ENCODE measurements at places on chromosomes 6 and 20.

- no peak for DNase-seq
Measured at GRCh38 chr20:7841971-7842310, 98.3 kb downstream of the HAO1 start.

DNA sequence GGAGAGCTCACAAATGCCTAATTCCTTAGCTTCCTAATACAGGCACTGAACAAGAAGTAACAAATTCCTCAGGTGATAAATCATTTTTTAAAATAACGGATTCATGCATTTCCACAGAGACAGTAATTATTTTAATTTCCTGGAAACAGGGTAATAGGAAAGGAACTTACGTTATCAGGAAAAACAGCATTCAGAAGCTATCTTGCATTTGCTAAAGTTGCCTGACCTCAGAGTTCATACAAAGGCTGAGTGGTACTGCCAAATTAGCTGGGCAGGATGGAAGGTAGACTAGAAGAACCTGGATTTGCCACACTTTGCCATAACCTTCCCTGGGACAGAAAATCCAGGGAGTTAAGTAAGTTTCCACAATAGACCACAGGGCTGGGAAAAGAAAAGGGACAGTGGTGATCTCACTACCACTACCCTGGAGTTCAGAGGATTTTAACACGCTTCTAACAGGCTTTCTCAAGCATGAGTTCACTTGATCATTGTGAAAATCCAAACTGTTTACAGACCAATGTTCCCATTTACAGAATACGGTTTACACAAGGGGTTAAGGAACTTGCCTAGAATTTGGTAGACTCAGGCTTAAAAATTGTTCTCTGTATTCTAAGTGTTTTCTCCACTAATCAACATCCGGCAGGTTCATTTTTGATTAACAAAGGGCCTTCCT is 57.0 kb downstream of the KIF13A start:
- DNase-seq, result peak; percentile 44

- DNase-seq, result no peak
Measured at GRCh38 chr20:44609006-44609515, 26.7 kb downstream of the PKIG start.

DNA sequence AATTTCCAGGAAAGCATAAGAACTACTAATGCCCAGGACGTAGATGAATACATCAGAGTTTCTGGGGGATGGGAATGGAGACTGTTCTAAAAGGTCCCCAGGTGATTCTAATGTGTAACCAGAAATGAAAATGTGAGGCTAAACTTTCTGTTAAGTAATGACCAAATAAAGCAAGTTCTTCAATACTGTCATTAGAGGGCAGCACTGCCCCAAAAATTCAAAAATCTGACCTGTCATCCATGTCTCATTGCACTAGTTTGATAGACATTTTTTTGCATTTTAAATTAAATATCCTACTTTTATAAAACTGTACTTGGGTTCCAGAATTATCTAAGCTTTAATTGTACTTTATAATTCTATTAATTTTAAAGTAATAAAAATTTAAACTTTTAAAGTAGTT is 94.9 kb downstream of the RFX6 start:
- DNase-seq, result no peak

GRCh38 chr6:99521633-99522151 is 6.5 kb upstream of the USP45 start:
- DNase-seq, result no peak

DNA sequence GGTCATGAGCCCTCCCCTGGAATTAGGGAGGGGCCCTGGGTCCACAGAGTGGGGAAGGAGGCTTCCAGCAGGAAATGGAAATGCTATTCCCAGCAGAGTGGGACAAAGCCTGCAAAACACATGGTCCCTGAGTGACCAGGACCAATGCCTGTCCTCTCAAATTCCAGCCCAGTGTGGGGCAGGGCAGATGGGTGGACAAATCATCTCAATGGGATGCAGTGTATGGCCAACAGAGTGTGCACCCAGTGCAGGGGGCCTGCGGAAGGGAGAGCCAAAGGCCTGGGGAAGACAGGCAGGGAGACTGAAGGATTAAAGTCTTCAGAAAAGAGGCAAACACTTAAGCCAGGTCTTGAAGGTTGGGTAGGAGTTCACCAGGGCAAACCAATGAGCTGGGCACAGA is 28.7 kb upstream of the PHACTR3 start:
- DNase-seq, result no peak

DNA sequence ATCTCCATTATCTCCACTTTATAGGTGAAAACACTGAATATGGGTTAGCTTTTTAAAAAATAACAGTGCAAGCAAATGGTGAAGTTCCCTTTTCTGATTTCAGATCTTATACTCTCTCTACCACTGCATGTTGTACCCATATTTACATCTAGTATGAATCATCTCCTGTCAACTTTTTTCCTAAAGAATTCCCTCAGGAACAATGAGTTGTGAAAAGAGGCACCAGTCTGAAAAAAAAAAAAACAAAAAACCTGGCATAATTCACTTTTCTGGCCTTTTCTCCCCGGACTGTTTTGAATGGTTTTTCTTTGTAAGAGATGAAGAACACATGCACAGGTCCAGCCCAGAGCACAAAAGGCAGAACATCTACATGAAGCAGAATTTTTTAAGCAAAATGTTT is 596.0 kb downstream of the COL12A1 start:
- no peak for DNase-seq

DNA sequence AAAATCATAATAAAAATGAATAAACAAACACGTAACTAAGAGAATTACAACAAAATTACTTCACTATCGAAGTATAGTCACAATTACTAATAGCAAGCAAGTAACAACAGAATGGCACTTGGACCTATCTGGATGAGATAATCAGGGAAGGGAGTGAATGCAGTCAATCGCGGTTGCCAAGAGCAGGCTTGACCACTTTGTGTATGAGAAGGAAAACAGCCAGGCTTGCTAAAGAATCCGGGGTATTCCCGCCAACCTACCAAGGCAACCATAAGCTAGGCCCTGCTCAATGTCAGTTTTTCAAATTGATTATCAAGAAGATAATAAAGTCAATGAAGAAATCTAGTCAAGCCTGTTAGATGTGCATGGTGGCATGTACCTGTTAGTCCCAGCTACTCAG is 39.7 kb downstream of the PXDC1 start:
- no peak for DNase-seq

DNA sequence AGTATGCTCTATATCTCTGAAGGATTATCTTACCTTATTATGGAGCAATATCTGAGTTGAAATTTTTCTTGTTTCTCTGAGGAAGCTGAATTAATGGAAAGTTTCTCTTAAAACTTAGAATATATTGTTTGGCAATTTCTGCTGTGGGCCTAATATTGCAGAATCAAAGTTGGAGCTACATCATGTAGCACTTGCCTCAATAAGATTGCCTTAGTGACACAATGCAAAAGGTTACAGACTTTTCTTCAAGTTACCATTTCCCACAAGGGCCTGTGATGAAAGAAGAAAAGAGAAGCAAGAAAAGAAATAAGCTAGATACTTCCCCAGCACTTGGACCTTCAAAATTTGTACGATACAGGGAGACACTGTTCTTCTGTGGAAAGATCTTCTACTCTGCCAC is 151.2 kb downstream of the SOBP start:
- DNase-seq, result no peak

DNA sequence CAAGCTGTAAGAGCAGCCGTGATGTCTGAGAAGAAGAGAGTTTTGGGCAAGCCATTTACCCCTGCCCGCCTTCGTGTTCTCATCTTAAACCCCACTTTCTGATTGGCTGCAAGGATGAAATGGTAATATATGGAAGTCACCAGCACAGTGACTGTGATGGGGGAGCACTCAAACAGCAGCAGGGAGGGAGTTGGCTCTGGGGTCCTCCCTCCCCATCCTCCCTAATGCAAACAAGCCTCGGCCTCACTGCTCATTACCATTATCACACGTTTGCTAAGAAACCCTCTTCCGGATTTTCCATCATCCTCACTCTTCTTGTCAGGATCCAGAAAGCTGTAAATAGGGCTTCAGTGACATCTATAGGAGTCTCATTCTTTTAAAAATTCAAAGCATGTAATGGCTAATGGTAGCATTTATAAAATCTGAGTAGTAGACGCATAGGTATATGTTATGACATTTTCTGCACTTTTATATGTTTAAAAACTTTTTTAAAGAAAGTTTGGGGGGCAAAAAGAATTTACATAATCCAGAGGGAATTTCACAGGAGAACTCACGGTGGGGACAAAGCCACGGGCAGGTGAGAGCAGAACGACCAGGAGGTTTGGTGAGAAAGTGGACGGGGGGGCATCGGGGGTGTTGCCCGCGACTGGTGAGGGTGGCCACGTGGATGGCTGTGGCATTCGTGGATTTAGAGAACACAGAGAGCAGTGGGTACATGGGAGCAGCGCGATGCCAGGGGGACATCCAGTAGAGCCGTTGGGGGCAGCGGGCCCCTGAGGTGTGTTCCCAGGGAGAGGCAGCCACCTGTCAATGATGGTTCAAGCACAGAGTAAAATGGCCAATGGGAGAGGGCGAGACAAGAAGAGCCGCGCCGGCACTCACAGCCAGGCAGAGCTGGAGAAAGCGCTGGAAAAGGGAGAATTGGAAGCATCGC is 29.6 kb downstream of the SUMO4 start:
- DNase-seq, result no peak

DNA sequence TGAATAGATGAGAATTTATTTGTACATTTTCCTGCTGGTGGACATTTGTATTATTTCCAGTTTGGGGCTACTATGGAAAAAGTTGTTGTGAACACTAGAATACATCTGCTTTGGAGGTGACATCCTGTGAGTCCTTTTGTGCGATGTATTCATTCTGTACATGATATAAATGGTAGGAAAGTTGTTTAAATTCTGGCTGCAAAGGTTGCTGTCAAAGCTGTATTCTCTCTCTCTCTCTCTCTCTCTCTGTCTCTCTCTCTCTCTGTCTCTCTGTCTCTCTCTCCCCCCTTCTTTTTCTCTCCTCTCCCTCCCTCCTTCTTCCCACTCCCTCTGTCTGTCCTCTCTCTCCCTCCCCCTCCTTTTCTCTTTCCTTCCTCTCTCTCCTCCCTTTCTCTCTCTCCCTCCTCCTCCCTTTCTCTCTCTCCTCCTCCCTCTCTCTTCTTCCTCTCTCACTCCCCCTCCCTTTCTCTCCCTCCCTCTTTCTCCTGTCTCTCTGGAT is 25.3 kb downstream of the SLC13A3 start:
- no peak for DNase-seq

- DNase-seq, result peak; percentile 62
Measured at GRCh38 chr20:62244644-62245108, 6.4 kb downstream of the OSBPL2 start.

DNA sequence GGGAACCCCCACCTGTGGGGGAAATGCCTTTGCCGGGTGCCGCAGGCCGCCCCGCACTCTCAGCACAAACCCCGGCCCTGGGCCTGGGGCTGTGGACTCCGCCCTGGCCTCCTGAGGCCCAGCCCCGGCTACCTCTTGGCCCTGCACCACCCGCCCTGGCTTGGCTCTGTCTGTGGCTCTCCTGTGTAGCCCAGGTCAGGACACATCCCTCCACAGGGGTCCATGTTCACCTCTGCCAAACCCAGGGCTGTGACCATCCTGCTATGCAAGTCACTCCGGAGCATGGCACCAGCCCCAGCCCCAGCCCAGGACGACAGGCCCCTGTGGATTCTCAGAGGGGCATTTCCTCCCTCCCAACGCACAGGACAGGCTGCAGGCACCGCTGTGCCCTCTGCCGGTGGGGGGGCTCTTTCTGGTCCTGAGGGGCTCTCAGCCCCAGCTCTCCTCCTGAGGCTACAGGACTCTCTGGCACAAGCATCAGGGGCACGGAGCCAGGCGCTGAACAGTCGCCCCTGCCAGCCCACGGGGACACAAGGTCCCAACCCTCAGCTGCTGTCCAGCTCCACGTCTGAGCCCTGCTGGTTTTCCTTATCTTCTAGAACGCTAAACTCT is 45.7 kb downstream of the TAF4 start:
- no peak for DNase-seq

DNA sequence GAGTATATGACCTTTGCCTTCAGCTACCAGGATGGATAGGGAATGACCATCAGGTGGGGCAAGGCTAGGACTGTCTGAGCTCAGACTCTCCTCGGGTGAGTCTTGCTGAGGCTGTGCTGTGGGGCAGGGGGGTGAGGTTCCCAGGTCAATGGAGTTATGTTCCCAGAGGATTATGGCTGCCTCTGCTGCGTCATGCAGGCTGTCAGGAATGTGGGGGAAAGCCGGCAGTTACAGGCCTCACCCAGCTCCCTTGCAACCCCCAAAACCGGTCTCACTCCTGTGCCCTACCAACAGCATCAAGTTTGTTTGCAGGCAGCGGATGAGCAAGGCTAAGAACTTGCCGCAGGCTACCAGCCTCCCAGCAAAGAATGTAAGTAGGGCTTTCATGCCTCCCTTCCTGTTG is 93.5 kb downstream of the ESR1 start:
- no peak for DNase-seq

- DNase-seq, result no peak
Measured at GRCh38 chr6:111276736-111277135, 189.4 kb downstream of the SLC16A10 start.

DNA sequence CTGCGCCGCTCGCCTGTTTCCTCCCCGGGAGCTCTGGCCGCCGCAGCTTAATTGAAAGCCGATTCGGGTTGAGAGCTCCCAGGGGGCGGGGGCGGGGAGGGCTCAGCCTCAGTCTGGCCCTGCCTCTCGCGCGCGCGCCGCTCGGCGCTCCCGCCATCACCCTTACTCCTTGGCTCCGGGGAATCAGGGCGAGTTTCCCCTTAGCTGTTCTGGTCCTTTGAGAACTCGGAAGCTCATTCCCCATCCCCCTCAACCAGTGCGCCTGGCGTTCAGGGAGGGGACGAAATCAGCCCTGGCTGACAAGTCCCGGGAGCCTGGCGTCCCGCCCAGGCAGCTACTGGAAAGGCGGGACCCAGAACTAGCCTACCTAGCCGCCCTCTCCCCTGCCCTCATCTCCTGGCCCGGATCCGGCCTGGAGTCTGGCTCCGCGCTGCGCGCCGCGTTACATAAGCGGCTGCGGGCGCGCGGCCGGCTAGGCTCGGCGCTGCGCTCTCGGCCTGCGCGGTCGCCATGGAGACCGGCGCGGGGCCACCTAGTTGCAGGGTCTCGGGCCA is 2.8 kb downstream of the SLC12A5 start:
- no peak for DNase-seq

- no peak for DNase-seq
Measured at GRCh38 chr6:112594886-112595594, 247.9 kb downstream of the RFPL4B start.

DNA sequence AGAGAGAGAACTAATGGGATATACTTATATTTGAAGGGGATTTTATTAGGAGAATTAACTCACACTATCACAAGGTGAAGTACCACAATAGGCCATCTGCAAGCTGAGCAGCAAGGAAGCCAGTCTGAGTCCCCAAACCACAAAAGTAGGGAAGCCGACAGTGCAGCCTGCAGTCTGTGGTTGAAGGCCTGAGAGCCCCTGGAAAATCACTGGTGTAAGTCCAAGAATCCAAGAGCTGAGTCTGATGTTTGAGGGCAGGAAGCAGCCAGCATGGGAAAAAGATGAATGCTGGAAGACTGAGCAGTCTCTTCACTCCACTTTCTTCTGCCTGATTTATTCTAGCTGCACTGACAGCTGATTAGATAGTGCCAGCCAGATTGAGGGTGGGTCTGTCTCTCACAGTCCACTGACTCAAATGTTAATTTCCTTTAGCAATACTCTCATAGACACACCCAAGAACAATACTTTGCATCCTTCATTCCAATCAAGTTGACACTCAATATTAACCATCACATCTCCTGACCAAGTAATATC is 823.9 kb downstream of the PHF3 start:
- DNase-seq, result no peak

- DNase-seq, result no peak
Measured at GRCh38 chr20:5433352-5433751, 116.6 kb upstream of the PROKR2 start.

Measured in GF-D8 (cell line).